NCI-H526 treated with DMSO at 0.1 percent for 48 hours (cell line): ENCODE measurements at places on chromosomes 6 and 20.

GRCh38 chr6:15994814-15995459 is 133.9 kb upstream of the MYLIP start:
- no peak for DNase-seq

GRCh38 chr6:134891633-134892032 is 58.3 kb downstream of the ALDH8A1 start:
- no peak for DNase-seq

DNA sequence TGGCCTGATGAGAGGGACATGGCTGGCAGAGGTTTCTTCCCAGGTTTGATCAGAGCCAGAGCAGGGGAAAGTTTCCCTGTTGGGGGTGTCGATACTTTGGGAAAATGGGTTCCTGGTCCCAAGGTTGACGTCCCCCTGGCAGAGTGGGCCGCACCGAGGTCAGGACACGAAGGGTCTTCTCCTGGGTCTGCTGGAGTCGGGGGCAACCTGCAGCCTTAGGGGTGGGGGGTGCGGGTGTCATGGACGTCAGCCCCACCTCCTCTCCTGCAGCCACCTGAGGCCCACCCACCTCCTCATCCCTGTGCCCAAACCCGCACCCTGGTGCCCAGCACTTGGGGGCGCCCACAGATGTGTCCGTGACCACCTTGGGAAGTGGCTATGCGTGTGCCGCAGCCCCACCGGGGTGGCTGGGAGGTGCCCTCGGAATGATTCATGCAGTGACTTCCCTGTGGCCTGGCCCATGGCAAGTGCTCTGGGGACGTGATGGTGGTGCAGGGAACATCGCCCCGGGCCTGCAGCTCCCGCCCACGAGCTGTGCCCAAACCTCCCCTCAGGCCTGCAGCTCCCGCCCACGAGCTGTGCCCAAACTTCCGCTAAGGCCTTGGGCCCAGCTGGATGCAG is 64.9 kb downstream of the YTHDF1 start:
- DNase-seq = no peak

- no peak for DNase-seq
Observed at GRCh38 chr20:39800548-39800947, 838.4 kb downstream of the DHX35 start.

DNA sequence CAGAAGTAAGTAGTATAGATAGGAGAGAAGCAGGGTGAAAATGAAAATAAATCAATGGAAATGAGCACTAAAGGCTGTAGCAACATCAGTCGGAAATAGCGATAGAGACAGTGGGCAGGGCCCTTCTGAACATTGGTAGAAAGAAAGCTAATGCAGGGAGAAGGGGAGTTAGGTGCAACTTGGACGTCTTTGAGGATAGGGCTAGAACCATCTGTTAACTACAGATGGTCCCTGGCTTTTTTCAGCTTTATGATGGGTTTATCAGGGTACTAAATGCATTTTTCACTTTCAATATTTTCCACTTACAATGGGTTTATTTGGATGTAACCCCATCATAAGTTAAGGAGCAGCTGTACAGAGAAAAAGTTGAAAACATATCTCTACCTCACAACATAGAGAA is 72.8 kb upstream of the CNR1 start:
- DNase-seq = no peak

GRCh38 chr6:31615748-31616147 is 714 bp downstream of the AIF1 start:
- DNase-seq = no peak

DNA sequence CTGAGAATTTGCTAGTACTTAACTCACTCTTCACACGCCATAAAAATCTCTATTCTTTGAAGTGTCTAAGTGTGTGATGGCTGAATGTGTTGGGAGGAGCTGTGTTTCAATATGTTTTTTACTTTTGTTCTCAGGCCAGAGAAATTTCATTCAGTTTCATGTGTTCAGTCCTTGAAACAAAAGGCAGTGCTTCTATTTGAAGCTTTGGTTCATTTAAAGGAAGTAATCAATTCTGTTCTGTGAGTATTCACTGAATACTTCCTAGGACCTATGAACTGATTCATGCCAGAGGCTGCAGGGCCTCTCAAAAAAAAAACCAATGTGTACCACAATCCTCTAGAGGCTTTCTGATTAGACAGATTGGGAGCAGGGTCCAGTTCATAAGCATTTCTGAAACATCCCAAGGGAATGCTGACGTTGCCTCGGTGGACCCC is 12.4 kb upstream of the F13A1 start:
- DNase-seq = no peak
